Ascending aorta (tissue), 2 donors: ENCODE measurements at places on chromosomes 11 and 22.

DNA sequence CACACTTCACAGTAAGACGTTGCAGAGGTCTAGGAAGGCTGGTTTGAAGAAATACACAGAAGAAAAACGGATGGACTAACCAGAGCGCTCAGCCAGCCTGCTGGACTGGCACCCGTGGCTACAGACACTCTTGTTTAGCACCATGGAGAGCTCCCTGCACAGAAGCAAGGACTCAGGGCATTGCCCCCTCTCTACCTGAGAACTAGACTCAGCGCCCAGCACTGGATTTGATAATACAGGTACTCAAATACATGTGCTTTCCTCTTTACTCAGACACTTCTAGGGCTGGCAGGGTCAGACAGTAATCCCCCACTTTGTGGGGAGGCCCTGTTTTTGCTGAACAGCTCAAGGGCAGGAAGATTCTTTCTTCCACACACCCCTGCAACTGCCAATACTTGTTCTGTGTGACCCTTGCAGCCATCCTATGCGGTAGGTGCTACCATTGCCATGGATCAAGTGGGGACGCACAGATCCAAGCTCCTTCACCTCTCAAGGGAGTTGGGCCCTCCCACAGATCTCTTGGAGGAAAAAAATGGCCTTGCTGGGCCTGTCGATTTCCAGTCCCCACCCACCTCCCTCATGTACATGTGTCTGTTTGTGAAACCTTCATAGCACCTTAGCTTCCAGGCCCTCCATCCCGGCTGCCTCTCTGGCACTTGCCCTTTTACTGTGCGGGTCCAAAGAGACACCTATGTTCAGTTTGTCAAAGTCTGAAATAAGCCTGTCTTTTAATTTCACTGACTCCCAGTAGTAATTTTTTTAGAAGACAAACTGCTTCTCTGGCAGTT lies 5.1 kb upstream of the P2RX6 start:
- DNase-seq = no peak

DNA sequence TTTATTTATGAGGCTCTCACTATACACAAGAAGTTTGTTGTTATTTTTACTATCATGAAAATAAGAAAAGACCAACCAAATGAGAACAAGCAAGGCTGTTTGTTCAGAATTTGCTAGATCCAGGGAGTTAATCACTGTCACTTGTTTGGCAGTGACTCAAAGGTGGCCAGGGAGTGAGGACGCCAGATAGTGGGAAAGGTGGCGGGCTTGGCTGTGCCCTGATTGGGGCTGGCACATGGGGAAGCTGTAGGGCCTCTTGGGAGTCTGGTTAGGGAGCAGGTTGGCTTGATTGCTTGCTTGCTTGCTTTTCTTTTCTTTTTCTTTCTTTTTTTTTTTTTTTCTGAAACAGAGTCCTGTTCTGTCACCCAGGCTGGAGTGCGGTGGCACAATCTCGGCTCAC lies 53.1 kb upstream of the SLC22A12 start:
- DNase-seq = no peak

GRCh38 chr22:37166675-37167066 lies 17.0 kb upstream of the IL2RB start:
- DNase-seq = peak; percentile 89

- no peak for DNase-seq
Observed at GRCh38 chr22:33324228-33324627, 266.0 kb upstream of the SYN3 start.

- DNase-seq = peak; percentile 7
Observed at GRCh38 chr11:69381681-69382130, 87.8 kb downstream of the MYEOV start.

GRCh38 chr11:103803062-103803461 lies 233.4 kb upstream of the DDI1 start:
- DNase-seq = no peak

DNA sequence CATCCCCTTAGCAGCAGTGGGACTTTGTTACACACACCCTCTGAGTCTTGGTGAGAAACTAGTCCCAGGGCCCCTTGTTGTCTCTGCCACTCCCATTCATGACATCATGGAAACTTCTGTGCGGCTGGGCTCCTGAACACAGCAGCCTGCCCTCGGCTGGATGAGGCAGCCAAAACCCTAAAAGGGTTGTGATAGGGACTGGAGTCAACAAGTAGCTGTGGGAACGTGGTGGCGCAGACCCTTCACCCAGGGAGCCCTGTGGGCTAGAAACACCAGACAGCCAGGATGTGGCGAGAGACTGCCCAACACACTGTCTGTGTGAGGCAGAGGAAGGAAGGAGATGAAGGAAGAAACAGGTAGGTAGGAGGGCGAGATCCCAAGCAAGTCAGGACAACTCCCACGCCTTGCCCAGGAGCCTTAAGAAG lies 3.9 kb downstream of the CD3D start:
- DNase-seq = peak; percentile 71

DNA sequence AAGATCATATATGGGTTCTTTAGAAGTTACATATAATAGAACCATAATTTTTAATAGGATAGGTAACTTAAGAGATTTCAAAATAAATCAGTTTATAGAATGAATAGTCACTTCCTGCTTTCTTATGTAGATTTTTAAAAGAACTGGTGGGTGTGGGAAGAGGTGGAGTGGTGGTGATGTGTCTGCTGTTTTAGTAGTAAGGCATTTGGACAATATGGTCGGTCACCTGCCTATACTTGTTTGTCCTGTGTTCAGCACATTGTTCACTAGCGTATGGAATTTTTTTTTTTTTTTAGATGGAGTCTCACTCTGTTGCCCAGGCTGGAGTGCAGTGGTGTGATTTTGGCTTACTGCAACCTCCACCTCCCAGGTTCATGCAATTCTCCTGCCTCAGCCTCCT lies 39.3 kb downstream of the CCDC81 start:
- no peak for DNase-seq

- DNase-seq = no peak
Observed at GRCh38 chr22:40212121-40212520, 34.4 kb downstream of the TNRC6B start.

- DNase-seq = no peak
Observed at GRCh38 chr11:109939166-109939810, 153.9 kb upstream of the ZC3H12C start.

GRCh38 chr11:120326845-120327281 lies 1.8 kb downstream of the TLCD5 start:
- no peak for DNase-seq

- peak; percentile 6 for DNase-seq
Observed at GRCh38 chr11:2808850-2809846, 76.4 kb downstream of the CDKN1C start.

- no peak for DNase-seq
Observed at GRCh38 chr11:94563848-94564467, 3.2 kb upstream of the PIWIL4 start.

GRCh38 chr22:19591568-19591967 lies 67.4 kb upstream of the CLDN5 start:
- no peak for DNase-seq
